ENCODE measurements at places on chromosomes 12 and 14. TPM values are rescaled to one million over a fixed set of nuclear protein-coding genes. Genes with fewer than 3 reads are reported as not detected.

DNA sequence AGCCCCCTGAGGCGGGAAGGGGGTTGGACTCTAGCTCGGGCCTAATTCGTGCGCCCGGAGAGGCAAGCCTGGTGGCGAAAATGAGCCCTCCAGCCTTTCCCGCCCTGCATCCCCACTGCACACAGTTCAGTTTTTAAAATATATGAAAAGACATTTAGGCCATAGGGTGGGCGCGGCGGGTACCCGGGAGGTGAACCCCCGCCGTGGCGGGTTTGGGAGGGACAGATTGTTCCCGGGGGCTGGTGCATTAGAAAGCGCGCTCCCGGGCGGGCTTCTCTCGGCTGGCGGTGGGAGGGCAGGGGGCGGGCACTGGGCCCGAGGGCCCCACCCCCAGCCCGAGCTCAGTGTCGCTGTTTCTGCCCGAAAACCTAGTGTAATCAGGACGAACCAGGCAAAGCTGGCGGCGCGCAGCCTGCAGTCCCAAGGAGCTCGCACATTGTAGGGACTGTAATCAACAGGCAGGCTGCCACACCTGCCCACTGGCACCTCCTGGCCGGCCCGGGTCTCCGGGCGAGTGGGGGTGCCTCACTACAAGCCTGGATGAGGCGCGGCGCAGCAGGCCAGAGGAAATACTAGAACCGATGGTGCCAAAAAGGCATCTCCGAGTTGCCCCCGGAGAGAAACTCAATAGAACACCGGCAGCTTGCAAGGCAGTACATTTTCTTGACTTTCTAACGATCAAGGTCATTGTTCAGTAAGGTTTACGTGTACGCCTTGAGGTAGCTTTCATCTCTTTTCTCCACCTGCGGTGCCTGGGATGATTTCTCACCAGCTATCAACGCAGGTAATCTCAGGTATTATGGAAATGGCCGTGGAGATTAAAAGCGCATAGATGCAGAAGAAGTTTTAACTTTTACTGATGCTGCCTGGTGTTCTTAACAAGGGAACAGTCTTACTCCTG, 764 bp upstream of the SPTB start:
- no peak for DNase-seq

DNA sequence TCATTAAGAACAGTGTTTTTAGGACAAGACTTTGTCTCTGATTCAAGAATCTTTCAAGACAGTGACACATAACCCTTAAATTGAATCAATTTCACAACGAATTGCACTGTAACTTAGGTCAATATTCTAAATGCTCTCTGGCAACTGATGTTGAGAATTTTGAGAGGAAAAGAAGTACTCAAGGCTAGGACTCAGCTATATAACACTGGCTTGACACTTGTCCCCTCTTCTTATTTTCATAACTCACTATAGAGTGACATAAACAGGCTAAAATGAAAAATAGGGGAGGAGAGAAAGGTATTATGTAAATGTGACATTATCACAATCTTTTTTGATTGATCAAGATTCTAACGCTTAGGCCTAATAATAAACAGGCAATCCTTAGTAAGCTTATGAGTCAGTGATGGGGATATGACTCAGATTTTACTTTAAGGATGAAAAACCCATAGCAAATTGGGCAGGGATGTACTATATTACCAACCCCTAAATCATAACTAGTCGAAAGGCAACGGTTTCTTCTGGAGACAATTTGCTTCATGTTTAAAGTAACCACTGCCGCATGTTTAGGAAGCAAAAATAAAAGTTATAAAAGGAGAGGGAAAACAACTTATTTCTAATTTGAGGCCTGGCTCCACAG, 10.9 kb downstream of the BTG1 start:
- DNase-seq: no peak

- DNase-seq: no peak
Measured at GRCh38 chr12:111775205-111776193, 8.8 kb downstream of the ALDH2 start.

DNA sequence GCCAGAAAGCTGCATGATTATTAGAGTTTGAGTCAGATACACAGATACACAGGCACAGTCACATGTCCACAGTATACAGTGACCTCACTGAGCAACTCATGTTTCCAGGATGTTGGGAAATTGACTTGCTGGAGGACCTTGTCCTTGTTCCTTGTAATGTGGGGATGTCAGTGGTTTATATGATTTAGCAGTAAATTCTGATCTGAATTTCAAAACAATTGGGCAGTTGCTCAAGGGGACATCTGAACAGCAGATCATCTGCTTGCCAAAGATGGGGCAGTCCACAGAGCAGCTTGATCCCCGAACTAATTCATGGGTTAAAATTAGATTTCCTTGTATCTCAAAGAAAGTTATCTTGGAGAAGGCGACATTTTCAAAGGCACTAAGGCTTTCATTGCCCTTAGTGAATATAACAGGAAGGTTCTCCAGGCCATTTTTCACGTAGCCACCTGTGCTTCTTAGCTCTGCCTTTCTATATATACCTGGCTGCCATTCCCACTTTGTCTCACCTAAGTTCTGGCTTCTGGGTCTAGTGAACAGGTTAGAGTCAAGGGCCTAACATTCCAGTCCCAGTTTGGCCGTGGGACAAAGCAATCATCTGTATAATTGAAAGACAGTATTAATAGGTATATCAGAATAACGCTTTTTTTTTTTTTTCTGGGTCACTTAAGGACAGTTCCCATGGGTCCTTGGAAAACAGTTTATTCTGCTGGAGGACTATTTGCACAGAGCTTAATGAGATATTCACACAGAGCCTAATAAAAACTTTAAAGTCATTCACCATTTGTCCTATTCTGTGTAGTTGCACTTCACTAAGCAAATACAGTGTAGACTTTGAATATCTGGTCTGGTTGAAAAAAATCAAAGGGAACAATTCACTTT, 64.9 kb upstream of the STRN3 start:
- DNase-seq: no peak

DNA sequence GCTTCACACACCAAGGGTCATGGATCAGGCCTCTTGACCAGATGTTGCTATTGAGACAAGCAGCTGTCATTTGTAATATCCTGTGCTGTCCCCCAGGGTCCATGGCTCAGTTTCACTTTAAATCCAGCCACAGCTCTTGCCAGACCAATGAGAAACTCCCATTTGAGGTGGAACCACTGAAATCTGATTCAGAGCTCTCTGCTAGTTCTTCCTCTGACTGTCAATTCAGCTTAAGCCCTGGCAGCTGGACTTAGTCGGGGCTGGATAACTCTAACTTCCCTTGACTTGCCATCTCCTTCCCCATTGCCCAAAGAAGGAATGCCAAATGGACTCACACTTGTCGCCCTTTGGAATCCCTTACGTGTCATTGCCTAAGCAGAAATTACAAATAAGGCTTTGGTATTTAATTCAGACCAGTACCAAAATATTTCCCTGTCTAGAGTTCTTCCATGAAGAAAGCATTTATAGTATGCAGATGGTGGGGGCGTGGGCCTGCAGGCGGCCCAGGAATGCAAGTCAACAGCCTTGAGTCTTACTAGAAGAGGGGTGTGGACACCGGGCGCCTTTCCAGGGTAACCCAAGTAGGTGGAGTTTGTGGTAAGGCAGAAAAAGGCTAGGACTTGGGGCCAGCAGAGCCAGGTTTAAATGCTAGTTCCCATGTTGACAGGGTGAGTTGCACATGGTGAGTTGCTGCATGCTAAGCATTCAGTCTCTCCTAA, 96.9 kb upstream of the TMPO start:
- DNase-seq: no peak

DNA sequence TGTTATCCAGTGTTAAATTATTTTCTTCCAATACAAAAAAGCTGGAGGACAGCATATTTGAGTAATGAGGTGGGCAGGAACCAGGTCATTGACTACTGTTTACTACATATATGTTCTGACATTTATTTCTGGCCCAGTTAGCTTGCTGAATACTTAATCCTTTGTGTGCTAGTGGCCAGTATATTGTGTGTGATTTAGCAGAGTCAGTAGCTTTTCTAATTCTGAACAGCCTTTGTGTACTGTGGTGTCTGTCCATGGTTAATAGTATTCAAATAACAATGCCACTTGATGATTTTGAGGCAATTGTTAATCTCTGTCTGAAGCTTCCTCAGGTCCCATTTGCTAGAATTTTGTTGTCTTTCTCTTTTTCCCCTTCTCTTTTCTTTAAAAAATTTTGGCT, 286.5 kb upstream of the E2F7 start:
- DNase-seq: no peak

- no peak for DNase-seq
Measured at GRCh38 chr12:124814741-124815613, 48.7 kb downstream of the SCARB1 start.

DNA sequence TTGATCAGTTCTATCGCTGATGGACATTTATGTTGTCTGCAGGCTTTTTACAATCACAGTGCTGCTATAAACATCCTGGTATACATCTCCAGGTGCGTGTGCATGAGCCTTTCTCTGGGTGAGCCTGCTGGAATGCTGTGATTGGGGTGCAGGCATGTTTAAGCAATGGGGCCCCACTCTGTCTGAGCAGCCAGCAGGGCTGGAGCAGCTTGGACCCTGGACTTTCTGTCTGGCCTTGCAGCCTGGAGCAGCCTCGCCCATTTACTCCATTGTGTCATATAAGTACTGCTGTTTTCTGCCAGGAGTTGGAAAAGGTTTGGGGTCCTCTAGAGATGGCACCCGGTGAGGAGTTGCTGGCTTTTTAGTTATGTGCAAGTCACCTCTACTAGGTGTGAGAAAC, 199.0 kb downstream of the KIF26A start:
- no peak for DNase-seq

GRCh38 chr12:131348646-131349045, 362.2 kb upstream of the SFSWAP start:
- no peak for DNase-seq

DNA sequence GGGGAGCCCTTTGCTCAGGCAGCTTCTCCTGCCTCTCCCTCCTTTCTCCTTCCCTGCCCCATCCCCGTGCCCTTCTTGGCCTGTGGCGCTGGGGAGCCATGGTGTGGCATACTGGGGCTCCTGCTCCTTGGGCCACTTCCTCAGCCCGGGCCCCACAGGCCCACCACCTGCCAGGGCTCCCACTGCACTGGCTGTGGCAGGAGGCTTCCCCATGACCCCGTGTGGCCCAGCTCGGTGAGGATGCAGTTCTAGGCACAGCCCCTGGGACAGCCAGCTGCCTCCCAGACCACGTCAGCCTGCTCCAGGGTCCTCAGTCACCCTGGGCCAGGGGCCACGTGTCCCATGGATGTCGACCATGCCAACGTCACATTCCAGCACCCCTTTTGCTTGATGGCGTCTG, 13.0 kb upstream of the AMN start:
- DNase-seq: no peak

- DNase-seq: no peak
Measured at GRCh38 chr14:61244009-61244408, 37.1 kb downstream of the TMEM30B start.

GRCh38 chr14:91135039-91135438, 21.2 kb downstream of the DGLUCY start:
- DNase-seq: no peak

DNA sequence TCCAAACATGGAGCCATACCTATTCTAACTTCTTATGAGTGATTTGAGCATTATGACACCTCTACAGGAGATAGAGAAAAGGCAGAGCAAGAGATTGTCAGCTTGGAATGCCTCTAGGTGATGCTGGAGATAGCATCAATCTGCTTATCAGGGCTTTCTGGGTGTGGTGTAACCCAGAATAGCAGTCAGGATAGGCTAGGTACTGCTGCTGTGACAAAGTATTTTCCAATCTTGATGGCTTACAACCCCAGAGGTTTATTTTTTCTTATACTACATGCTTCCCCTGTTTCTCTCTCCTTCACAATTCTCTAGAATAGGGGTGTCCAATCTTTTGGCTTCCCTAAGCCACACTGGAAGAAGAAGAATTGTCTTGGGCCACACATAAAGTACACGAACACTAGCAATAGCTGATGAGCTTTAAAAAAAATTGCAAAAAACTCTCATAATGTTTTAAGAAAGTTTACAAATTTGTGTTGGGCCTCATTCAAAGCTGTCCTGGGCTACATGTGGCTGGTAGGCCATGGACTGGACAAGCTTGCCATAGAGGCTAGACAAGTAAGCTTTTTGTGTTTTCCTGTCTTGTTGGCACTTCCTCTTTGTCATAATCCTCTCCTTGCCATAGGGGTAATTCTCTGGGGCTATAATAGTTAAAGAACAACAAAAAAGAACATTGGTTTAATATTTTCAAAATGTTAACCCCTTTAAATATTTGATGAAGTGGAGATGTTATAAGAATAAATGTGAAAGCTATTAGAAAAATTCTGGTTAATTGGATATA, 123.9 kb upstream of the PMCH start:
- no peak for DNase-seq

DNA sequence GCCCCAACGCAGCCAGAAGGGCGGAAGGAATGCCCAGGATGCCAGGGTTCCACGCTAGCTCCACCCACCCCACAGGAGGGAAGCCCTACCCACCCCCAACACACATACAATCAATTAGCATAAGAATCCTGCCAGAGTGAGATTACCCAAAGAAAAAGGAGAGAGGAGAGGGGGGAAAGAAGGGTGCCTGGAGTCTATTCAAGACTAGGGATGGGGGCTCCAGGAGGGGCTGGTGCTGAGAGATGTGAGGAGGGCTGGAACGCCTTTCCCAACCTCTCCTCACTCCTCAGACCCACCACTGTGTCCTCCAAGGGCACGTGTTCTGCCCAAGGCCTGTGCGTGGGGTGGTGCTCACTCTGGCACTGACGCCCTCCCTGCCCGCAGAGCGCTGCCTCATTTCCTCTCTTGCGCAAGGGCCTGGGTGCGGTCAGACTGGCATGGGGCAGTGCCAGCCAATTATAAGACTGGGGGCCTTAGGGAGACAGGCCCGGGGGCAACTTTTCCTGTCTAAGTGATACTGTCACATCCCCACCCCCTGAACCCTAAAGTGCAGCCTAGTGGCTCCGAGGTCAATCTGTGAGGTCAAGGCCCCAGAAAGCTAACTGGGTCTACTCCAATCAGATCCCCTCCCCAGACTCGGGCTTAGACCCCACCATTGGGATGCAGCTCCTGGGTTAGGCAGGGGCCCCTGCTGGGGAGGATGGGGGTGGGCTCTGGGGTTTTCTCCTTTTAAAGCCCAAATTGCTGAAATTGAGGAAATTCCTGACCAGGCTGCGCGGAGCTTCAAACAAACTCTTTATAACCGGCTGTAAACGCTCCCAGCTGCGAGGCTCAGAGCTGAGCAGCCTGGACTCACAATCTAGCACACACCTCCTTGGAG, 10.2 kb upstream of the ITGB7 start:
- DNase-seq: no peak

The LRRC43 gene
- total RNA-seq: 1.5 TPM

The CHGA gene
- not detected for total RNA-seq

The MFAP5 gene
- total RNA-seq: not detected

The TMEM229B gene
- 1.6 TPM for total RNA-seq

The LTB4R gene
- total RNA-seq: 4.8 TPM

The CBLN3 gene
- total RNA-seq: 1.0 TPM

All from Panc1 (cell line).